ENCODE measurements at places on chromosomes 3 and 15.

- no peak for DNase-seq
Measured at GRCh38 chr3:42702066-42702951, at the start of gene HHATL. Gene HHATL, minus strand, starts transcription at chr3:42702798. Its CDS starts 1,972 bp downstream, at chr3:42700826.

GRCh38 chr3:189143321-189143720, 28.4 kb upstream of the TPRG1 start:
- no peak for DNase-seq

GRCh38 chr3:126696701-126697267, 7.3 kb upstream of the CHCHD6 start:
- peak; percentile 18 for DNase-seq

- DNase-seq, result no peak
Measured at GRCh38 chr3:27025718-27026117, 343.5 kb downstream of the NEK10 start.

- DNase-seq, result no peak
Measured at GRCh38 chr3:112736386-112736785, 95.4 kb upstream of the CCDC80 start.

DNA sequence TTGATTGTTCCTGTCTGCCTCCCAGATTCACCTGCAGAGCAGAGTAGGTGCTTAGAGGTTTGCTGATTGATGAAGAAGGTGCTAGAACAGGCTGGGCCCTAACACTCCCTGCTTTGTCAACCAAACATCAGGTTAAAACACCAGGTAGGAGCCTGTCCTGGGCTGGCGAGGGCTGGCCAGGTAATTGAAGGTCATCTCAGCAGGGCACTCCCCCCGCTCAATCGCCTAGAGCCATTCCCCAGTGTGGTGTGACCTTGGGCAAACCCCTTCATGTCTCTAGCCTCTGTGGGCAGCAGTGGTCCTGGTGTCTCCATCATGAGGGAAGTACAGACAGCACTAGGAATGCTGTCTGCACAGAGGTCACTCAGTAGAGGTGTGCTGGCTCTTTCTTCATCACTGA, 88.3 kb downstream of the KLF15 start:
- no peak for DNase-seq

DNA sequence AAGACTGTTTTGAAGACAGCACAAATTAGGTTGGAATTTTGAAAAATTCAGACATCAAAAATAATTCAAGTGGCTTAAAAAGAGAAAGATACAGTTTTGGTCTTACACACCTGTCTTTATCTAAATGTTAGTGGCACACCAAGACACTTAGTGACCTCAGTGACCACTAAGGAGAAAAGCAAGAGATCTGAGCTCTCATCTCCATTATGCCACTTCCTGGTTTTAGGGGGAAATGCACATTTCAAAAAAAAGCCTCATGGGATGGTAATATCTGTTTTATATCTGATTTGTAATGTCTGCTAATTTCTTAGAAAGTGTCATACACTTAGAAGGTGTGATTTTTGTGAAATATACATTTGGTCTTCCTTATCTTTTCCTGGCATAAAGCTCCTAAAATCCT, 16.4 kb downstream of the IL12A start:
- DNase-seq, result no peak

GRCh38 chr3:171847133-171847532, 4.0 kb downstream of the TMEM212 start:
- DNase-seq, result no peak

- no peak for DNase-seq
Measured at GRCh38 chr3:100042166-100042981, 71.9 kb downstream of the FILIP1L start.

GRCh38 chr3:56458496-56459103, 9.7 kb downstream of the ERC2 start:
- no peak for DNase-seq

Data from foreskin melanocyte (primary cell).